Activated CD8-positive, alpha-beta T cell treated with anti-CD3 and anti-CD28 coated beads for 36 hours (primary cell): ENCODE measurements at places on chromosomes 5 and 9.

- DNase-seq, result peak; percentile 81
These were observed at the start of gene DPP7 for GRCh38 chr9:137114613-137115393. Gene DPP7, minus strand, starts transcription at chr9:137114733. Its CDS starts 20 bp downstream, at chr9:137114713.

DNA sequence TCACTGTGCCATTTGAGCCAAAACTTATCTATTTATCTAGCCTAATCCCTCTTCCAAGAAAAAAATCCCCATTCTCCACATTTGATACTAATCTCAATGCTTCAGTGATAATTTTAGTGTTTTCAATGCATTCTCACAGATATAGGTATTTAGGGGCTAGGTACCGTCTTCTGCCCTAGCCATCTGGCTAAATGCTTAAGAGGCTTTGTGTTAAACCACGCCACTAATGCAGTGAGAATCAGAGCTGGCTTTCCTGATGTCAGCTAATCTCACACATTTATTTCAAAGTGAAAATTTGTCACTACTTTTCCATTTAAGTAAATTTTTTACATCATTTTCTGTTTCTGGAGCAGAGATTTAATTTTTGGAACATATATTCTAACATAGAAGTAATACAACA lies 479.7 kb downstream of the MAN2A1 start:
- DNase-seq, result no peak

GRCh38 chr9:132012704-132013357 lies 66.8 kb downstream of the MED27 start:
- DNase-seq, result no peak

DNA sequence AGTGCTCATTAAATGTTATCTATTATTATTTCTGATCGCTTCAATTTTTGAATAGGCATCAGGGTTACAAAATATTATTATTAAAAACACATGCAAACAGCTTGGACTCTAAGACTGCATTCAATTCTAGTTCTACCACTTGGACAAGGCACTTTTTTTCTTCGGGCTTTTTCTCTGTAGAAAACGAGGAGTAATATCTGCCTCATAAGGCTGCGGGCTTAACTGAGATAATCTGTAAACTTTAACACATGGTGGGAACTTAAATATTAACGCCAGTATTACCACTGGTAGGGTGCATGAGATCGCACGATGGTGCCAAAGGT lies 511 bp upstream of the SPDL1 start:
- no peak for DNase-seq

DNA sequence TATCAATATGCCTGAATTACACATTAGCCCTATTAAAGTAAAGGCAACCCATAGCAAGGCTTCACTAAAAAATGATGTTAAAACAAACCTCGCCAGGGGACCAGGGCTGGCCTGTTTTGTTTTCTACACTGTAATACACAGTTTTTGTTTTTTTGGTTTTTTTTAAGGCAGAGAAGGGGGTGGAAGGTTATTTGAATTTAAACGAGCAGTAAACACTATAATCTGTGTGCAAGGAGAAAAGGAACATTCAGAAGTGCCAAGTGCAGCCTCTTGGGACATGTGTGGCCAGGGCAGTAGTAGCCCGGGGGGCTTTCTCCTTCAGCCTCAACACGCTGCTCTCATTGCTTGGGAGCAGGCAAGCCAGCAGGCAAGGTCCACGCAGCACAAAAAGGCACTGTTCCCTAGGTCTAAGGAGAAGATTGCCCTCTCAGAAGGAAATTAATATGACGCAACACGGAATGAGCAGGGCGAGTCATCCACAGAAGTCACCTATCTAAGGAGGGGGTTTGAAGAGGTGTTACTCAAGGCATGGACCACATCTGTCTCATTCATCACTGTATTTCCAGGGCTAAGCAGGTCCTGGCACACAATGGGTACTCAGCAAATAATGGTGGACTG lies 16.2 kb downstream of the SIL1 start:
- DNase-seq, result no peak

GRCh38 chr5:10277773-10278630 lies 27.9 kb downstream of the CCT5 start:
- DNase-seq, result no peak

DNA sequence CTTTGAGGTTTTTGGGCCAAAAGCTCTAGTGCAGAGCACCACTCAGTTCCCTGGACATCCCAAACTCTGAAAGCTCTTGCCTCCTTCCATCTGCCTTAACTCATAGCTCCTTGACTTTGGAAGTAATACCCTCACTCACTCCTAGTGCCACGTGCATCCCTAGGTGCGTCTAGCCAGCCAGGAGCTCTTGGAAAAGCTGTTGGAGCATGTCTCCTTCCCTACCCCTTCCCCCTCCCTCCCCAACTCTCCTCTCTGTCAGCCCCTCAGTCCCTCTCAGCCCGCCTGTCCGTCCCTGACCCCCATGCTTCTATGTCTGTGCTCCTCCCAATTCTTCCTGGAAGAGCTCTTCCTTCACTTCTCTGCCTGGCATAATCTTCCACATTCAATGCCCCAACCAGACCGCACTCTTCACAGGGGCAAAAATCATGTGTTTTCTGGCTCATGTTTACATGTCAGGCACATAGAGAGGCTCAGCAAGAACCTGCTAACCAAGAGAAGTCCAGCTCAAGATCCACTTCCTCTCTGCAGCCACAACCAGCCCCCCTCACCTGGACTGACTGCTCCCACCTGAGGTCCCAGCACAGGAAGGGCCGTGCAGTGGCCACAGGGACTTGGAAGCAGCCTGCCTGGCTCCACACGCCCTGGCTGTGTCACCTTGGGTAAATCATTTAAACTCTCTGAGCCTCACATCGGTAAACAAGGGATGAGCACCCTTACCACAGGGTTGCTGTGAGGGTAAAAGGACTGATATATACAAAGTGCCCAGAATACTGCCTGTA lies 58.4 kb downstream of the WHRN start:
- DNase-seq, result no peak

GRCh38 chr5:133811168-133811567 lies 157.3 kb downstream of the C5orf15 start:
- no peak for DNase-seq

DNA sequence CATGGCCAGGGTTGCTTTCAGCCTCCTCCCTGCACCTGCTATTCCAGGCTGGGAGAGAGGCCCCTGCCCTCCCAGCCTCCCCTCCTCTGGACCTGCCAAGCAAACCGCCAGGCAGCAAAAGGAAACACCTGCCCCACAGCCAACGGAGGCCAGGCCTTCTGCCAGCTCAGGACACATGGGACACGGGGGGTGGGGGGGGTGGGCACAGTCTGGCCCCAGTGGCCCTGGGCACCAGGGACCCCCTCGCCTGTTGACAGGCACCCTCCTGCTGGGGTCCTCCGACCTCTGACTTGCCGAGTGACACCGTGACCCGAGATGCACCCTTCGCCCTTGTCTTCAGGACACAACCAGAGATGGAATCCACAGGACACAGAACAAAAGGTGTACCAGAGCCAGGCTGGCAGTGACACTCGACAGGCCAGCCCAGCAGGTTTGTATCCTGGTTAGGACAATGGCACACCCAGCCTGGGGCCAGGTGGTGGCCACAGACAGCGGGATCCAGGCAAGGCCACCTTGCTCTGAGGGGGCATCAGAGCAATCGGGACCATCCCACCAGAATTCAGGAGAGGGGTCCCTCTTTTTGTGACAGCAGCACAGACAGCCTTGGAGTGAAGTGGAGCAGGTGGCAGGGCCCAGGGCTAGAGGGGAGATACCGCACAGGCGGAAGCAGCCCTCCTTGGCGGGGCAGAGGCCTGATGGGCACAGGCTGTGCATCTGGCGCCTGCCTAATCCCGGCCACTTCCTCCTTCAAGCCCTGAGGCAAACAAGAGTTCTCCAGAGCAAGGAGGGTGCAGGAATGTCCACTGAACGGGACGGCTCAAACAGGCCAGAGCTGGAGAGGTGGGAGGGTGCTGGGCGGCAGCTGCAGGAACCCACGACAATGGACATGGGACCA lies 1.3 kb upstream of the TMEM210 start:
- no peak for DNase-seq

DNA sequence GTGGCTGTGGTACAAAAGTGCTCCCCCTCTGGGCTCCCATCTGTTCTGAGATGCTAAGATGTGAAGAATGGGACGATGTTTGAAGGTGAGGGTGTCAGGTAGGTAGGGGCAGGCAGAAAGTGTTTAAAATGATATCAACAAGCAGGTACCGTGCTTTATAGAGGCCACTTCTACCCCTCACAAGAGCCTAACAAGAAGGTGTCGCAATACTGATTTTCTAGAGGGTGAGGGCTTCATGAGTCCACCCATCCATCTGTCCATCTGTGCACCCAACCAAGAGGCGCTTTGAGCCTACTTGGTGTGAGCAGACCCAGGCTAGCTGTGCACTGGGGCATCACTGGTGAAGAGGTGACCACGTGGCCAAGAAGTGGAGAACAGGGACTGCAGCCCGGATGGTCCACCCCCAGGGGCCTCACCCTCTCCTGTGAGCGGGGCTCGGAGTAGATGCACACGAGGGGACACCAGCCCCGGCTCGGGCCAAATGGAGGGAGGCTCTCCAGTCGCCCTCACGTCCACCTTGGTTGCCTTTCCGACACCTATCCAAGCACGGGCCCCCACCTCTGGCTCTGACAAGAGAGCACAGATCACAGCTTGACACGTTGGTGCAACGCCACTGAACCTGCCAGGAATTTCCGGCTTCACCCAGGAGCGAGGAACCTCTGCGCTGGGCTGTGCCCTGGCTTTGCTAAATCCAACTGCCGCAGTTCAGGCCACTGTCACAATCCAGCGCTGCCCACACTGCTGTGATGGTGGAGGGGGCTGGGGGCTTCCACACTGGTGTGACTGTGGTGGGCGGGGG lies 34.5 kb downstream of the CRB2 start:
- no peak for DNase-seq

DNA sequence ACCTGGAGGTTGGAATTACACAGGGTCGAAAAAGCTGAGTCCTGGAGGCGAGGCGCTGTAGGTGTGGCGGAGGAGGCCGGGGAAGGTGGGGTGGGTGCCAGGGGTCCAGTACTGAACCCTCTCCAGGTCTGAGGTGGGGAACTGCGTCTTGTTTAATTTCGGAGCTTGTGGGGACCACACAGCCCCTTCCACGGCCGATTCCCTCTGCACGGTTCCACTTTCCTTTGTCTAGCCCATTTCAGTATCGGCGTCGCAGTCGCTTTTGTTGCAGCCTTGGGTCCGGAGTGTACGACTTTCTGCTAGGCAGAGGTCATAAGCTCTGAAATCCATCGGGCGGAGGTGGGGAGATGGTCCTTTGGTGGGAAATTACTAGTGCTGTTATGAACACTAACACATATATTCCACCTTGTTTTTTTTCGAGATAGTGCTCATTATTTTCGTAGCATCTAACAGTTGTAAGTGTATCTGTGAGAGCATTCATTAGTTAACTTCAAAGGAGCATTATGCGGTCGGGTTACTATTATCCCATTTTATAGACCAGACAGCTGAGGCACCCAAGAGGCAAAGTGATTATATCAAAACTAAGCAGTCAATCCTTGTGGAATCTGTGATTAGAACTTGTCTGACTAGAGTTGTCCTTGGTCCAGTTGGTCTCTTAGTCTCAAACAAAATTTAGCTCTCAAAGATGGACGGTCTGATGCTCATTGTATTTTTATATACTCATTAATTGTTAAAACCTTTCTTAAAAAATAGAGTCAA lies 737 bp downstream of the RNF180 start:
- no peak for DNase-seq

- no peak for DNase-seq
These were observed 10.0 kb downstream of the DNAJB5 start for GRCh38 chr9:34999576-34999975.

DNA sequence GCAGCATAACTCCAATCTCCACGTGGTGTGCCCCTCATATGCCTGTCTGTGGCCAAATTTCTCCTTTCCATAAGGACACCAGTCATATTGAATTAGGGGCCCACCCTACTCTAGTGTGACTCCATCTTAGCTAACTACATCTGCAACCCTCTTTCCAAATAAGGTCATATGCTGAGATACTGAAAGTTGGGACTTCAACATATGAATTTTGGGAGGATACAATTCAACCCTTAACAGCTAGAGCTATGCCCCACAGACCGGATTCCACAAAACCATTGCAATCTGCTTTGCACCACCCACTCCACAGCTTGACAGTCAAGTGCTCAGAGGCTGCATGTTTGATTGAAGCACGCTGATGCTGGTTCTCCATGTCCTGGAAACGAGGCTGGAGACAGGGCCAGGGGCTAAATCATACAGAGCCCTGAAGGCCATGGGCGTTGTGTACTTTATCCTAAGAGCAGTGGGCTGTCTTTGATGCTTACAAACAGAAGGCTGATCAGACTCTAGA lies 122.8 kb downstream of the MTX3 start:
- DNase-seq, result no peak

DNA sequence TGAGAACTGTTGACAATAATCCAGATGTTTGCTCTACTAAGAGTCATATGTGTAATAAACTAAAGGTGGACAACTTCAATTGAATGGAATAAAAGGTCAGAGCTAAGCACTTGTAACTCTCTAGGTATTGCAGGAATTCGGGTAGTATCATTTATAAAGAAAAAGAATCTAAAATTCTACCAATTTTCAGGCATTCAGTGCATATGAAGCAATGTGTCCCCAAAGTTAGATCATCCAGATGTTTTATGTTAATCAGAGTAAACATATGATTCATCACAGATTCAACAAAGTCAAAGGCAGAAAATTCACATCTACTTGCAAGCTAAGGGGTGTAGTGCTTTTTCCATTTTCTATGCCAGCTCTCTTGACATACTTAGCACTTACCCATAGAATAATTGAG lies 477.1 kb downstream of the PDE4D start:
- DNase-seq, result no peak

GRCh38 chr5:157371655-157372471 lies 88.2 kb upstream of the NIPAL4 start:
- DNase-seq, result no peak

DNA sequence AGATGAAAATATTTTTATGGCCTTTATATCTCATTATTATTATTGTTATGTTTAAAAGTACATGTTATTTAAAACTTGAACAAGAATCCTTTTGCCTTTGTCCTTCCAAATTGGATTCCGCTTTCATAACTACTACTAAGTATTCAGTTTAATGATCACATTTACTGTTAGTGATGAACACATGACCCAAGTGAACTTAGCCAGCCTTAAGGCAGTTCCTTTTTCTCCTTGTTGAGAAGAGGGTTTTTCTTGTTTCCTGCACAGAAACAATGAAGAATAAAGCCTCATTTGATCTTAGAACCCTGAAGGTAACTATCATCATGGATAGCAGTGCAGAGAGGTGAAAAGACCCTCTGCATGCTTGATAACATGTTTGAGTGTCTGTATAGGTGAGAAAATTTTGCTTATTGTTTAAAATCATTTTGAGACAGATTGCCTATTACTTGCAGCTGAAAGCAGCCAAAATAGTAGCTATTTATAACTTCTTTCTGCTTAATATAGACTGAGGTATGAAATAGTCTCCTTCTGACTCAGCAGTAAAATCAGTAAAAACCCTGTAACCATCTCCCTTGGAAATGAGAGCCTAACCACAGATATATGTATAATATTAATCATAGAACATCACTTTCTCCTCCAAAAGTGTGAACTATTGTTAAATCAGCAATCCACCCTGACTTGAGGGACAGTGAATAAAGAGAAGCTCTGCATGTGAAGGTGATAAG lies 266.2 kb downstream of the SPATA31D1 start:
- no peak for DNase-seq
